ENCODE measurements at places on chromosomes 12 and 14.

GRCh38 chr12:131213896-131214442 is 260.3 kb downstream of the ADGRD1 start:
- no peak for DNase-seq

DNA sequence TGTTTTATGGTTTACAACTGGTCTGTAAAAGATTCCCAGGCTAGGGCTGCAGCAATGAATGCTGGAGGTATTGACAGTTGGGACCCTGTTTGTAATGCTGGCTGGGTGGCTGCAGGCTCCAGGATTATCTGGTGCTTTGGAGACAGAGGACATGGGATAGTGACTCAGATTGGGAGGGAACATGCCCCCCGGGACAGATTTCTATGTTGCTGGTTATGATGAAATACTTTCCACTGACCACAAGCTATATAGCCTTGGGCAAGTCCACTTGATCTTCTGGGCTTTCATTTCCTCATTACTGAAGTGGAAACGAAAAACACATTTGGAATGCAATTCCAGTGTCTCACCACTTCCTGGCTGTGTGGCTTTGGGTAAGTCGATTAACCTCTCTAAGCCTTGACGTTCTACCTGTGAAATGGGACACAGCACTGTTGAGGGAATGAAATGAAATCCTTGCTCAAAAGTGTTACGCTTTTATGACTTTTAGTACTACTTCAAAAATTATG is 6.3 kb upstream of the TPCN1 start:
- no peak for DNase-seq

DNA sequence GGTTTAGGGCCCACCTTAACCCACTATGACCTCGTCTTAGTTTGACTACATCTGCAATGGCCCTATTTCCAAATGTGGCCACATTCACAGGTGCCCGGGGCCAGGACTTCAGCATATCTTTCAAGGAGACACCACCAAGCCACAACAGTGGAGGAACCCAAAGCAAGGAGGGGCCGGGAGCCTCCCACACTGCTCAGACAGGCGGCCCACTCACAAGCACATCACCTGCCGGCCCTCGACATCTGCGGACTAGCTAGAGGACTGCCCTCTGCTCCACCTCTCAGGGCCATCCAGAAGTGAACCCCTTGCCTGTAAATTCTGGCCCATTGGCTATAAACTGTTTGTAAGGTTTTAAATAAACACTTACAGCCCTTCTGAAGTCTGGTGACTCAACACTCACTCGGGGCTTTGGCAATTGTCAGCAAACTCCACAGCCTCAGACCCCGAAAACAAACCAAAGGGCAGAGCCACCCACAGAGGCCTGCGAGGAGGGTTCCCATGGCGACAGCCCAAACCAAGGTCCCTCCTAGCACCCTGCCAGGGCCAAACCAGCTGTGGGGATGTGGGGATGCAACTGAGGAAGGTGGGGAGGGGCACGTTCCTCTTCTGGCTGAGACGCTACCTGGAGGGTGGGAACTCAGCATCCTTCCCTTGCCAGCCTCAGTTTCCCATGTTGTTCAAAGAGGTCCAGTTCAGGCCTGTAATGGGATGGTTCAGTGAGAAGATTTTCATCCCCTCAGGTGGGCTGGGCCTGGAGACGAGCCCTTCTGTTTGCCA is 95.8 kb downstream of the DICER1 start:
- DNase-seq = no peak

DNA sequence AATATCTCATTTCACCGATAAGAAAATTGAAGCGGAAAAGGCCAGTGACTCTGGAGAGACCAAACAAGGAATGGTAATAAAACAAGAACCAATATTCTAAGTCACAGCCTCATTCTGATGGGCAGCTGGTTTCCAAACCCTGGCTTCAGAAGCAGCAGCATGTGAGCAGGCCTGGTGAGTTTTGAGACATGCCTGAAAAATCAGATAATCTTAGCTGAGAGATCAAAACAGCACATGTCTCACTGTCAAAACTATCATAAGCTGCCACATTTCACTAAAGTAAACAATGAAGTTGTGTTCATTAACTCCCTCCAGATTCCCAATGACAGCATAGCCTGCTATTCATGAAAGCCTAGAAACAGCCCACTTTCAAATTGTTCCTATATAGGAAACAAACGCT is 36.5 kb downstream of the CIT start:
- DNase-seq = no peak

GRCh38 chr14:64645220-64645892 is 58.9 kb upstream of the PLEKHG3 start:
- DNase-seq = no peak

DNA sequence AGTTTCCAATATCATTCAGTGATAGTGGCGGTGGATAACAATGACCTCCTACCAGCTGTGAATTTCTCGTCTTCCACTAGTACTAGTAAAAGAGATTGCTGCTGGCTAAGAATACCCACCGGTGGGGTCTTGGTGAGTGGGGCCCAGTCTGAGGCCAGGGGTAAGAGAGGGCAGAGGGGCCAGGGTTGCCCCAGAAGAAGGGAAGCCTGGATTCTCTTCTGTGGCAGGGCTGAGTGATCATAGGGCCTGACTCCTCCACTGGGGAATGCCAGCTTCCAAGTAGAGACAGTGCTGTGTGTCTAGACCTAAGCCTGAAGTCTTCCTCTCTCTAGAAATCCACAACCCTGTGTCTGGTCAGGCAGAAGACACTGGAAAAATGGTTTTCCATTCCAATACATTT is 5.8 kb upstream of the TMEM63C start:
- DNase-seq = no peak

DNA sequence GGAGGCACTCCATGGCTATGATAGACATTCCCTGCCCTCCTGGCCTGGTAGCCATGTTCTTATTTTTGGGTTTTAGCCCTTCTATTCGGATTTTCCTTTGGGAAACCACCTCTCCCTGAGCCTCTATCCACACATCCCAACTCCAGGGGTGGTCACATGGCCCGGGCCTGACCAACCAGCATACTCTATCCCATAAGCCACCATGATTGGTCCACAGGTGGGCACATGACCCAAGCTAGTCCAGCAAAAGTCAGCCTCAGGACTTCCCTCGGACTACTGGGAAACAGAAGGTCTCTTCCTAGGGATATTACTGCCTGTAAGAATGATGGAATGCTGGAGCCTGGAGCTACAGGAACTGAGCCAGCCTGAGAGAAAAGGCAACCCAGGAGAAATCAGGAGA is 12.5 kb downstream of the PRIMA1 start:
- DNase-seq = no peak

DNA sequence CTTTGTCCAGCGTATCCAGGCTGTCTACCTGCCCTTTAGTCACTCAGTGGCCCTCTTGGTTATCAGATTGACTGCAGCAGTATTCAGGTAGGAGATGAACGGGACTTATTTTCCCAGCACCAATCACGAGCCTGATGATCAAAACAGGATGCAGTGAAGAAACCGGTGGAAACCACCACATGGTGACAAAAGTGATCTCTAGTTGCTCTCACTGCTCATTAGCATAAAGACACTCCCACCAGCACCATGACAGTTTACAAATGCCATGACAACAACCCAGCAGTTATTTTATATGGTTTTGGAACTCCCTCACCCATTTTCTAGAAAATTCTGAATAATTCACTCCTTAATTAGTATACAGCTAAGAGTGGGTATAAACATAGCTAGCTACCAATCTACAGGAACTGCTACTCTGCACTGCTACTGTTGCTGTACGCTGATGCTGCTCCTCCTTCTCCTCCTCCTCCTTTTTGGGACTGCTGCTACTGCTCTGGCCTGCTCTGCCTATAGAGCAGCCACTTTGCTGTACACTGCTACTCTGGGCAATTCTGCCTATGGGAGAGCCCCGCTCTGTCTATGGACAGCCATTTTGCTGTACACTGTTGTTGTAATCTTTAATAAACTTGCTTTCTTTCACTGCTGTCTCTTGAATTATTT is 142.5 kb upstream of the SSTR1 start:
- peak; percentile 67 for DNase-seq

GRCh38 chr12:46794593-46795190 is 31.1 kb downstream of the SLC38A4 start:
- DNase-seq = no peak

GRCh38 chr12:88375306-88376305 is 204.7 kb downstream of the KITLG start:
- no peak for DNase-seq

DNA sequence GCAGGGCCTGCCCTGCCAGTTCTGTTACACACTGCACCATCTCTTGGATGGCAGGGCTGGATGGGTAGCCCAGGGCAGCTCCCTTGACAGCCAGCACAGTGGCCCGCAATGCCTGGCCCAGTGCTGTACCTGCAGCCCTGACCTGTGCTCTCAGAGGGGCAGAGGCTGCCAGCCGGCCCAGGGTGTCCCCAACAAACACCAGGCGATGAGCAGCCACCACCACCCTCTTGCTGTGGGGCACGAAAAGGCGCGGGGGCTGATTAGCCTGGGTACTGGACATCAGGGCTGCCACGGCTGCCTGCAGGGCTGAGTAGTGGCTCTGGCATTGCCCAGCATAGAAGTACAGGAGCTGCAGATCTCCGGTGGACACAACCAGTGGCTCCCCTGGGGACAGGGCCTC is 4.6 kb upstream of the SLC22A17 start:
- DNase-seq = no peak

- no peak for DNase-seq
Observed at GRCh38 chr14:22185191-22185590, 403.8 kb downstream of the DAD1 start.

GRCh38 chr12:49131894-49132461 is 783 bp upstream of the TUBA1B start:
- no peak for DNase-seq

DNA sequence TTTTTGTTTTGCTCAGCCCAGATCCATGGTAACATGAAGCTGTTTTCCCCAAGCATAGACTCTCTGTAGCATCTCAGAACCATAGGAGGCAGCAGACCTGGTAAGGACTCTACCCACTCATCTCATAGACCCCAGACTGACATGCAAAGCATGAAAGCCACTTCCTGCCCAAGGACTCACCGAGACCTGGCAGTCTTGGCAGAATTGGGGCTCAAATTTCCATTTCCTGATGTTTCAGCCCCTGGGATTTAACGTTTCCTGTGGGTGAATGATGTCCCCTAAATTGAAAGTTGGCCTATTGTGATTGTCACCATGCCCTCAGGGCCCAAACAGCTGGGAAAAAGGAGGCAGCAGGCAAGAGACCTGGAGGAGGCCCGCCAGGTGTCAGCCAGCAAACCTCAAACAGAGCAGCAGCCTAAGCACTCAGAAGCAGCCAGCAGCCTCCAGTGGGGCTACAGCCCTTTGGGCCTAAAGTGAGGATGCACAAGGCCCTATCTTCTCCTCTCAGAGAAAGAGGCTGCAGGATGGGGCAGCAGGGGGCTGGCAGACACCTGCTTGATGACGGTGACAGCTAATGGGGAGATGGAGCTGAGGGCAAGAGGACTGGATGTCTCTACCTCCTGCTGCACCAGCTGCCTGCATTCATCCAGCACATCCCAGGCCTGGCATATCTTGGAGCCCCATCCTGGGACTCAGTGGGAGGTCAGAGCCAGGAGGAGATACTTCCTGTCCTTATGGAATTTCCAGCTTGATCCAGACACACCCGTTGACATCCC is 8.5 kb downstream of the KRT85 start:
- peak; percentile 70 for DNase-seq

DNA sequence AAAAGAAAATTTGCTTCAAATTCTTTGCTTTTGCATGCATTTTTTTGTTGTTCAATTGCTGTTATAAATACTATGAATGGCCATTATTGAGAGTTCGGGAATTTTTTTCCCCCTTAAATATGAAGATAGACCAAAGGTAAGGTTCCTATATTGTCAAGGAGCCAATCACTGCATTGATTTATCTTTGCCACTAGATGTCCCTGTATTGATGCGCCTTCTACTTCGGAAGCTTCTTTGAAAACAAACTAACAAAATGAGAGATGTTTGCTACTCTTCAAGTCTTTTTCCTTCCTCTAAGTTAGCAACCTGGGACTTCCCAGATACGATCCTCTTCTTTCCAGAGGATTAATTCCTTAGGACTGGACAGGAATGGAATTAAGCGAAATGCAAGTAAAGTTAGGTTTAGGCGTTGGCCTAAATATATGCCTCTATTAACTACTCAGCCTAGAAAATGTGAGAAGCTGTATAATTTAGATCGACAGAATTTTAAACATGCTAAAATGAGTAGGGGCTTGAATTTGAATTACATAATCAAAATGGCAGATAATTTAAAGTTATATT is 318.1 kb downstream of the AEBP2 start:
- DNase-seq = no peak

DNA sequence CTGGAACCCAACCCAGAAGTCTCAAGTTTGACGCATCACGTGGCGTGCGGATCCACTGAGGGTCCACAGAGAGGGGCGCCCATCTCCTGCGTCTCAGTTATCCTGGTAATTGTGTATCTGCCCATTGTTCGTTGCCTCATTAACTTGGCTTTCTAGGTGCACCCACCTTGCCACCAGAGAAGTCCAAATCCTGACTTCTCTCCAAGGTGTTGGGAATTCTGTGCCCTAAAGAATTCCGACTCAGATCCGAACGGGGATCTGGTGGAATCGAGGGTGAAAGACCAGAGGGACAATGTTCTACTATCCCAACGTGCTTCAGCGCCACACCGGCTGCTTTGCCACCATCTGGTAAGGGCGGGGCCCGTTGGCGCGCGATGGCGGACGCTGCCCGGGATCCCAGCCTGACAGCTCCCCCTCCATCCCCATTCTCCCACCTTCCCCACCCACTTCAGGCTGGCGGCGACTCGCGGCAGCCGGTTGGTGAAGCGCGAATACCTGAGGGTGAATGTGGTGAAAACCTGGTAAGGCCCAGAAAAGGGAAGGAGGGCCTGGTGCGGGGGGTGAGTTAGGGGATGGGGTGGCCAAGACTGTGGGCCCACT is 481 bp downstream of the REC8 start:
- DNase-seq = no peak

Measured in activated CD8-positive, alpha-beta memory T cell treated with anti-CD3 and anti-CD28 coated beads for 24 hours (primary cell).